ENCODE measurements at places on chromosomes 1 and 21. TPM values are rescaled to one million over a fixed set of nuclear protein-coding genes. Genes with fewer than 3 reads are reported as not detected.
A peak's percentile ranks its signal among the peaks of the same experiment; 100 is the strongest.

The PRDM16 gene
- 1.7 TPM for total RNA-seq

The ABCA4 gene
- 0.53 TPM for total RNA-seq

The C1orf53 gene
- not detected for total RNA-seq

The GNG5 gene
- total RNA-seq = 88.5 TPM

The OR2T4 gene
- total RNA-seq = not detected

The CATSPERE gene
- total RNA-seq = 0.83 TPM

The PDE9A gene
- 19.3 TPM for total RNA-seq

The RIMS3 gene
- 9.3 TPM for total RNA-seq

The SOX13 gene
- 1.9 TPM for total RNA-seq

The HTR6 gene
- 0.55 TPM for total RNA-seq

DNA sequence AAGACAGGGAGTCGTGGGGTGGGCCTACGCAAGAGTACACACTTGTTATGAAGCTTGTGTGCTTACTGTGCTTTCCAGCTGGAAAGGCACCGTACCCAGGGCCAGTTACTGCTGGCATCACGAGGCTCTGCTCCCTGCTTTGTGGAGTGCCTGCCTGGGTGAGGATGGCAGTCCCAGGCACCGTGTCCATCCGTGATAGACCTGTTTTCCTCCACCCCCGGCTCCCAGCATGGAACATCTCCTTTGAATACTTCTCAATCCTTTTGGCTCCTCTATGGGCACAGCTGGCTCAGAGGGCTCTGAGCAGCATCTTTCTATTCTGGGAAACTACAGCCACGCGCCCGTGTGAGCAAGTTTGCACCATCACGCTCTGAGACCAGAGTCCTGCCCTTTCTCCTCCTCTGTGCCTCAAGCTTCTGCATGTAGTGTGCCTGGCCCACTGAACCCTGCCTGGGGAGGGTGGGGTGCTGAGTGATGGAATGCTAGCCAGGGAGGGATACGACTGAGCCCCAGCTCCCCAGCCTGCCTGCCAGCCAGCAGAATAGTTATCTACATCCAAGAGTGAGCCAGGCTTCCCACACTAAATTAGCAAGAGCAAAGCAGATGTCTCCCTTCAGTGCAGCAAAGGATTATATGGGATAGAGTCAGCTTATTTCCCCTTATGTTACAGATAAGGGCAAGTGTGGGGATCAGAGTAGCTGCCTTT, 7.1 kb upstream of the TNR start:
- DNase-seq = no peak

GRCh38 chr1:164320790-164321731, 237.9 kb upstream of the PBX1 start:
- no peak for DNase-seq

GRCh38 chr1:157105988-157106812, 6.6 kb upstream of the ETV3L start:
- peak; percentile 64 for DNase-seq

DNA sequence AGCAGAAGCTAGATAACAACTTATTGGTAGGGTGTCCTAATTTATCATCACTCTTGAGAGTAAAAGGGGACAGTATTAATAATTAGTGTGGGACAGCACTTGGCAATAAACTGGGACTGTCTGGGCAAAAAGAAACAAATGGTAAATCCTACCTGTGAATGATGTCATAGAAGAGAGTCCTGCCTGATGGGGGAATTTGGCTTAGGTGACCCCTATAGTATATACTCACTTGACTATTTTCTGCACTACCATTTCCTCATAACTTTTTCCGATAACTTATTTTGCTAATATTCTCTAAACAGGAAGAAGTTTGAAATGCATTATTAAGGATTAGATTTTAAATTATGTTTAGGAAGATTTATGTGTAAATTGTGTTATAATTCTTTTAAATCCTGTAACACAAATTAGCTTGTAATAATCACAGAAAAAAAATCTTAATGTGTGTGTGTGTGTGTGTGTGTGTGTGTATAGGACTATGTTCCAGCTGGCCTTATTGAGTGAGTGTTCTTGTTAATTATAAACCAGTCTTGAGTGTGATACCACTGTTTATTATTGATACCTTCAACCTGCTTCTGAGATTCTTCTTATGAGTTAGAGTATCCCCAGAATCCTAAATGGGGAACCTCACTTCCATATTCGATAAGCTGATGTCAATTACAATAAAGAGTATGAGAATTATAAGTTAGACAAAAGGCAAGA, 144.2 kb upstream of the C1orf105 start:
- DNase-seq = no peak

GRCh38 chr1:237670302-237670701, 220.4 kb downstream of the ZP4 start:
- no peak for DNase-seq

DNA sequence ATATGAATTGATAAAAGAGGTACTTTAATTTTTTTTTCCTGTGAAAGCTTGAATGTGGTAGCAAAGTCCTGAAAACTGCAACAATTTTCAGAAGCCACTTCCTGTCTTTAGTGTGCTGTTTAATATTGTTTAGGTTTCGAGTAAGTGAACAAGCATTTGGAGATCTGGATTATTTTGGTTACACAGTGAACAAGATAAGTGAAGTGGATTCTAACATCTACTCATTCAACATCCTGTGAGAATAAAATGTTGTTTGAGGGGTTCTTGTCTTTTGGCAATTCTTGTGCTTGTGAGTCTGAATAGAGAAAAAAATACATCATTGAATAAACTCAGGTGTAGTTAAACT, 35.2 kb upstream of the PLA2G4A start:
- DNase-seq = no peak

GRCh38 chr1:198936371-198937083, 297.7 kb downstream of the PTPRC start:
- no peak for DNase-seq

DNA sequence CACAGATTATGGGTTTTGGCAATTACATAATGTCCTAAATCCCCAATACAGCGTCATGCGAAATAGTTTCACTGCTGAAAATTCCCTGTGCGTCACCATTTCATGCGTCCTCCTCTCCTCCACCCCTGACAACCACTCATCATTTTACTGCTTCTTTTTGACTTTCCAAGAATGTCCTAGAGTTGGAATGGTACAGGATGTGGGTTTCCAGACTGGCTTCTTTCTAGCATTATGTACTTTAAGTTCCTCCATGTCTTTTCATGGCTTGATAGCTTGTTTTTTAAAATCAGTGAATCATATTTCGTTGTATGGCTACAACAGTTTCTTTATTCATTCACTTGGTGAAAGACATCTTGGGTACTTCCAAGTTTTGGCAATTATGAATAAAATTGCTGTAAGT, 7.4 kb downstream of the NBPF3 start:
- DNase-seq = no peak

DNA sequence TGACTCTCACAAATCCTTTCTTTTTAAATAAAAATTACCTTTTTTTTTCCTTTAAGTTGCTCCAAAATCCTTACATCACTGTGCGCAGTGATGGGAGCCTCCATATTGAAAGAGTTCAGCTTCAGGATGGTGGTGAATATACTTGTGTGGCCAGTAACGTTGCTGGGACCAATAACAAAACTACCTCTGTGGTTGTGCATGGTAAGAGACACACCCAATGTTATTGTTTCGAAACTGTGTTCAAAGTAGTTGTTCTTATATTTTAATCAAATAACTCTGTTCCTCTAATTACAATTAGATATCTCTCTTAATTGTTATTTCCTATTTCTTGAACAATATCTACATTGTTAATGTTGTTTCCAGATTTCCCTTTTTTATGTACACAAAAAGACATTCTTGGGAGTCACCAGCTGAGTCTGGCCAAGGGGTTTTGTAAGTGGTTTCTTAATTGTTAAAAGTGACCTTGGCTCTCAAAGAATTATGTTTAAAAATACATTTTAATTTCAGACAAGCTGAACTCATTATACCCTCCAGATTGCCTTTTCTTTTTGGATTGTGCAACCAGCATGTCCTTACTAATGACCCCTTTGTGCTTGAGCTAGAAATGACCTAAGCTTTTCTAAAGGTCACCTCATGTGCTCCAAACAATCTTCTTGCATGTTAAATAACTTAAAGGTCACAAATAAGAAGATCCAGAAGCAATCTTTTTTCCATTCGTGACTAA, 250.1 kb downstream of the HMCN1 start:
- no peak for DNase-seq

GRCh38 chr1:199352351-199352750, 675.2 kb upstream of the NR5A2 start:
- DNase-seq = no peak

DNA sequence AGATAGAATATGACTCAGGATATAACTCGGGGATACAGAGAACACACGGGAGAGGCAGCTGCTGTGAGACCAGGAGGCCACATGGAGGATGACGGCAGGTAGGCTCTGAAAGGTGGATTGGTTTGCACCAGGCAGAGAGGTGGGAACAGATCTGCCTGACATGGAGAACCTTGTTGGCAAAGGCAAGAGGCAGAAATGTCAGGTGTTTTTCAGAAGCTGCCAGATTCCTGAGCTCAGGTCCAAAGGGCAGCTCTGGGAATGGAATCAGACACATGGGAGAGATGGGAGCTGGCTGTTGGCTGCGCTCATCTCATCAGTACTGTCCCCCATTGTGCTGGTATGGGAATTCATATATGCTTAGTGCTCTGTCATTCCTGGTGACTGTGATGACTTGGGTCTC, 19.2 kb downstream of the SYT6 start:
- DNase-seq = no peak

- DNase-seq = no peak
Observed at GRCh38 chr1:207648334-207649209, 3.6 kb downstream of the CR1L start.

DNA sequence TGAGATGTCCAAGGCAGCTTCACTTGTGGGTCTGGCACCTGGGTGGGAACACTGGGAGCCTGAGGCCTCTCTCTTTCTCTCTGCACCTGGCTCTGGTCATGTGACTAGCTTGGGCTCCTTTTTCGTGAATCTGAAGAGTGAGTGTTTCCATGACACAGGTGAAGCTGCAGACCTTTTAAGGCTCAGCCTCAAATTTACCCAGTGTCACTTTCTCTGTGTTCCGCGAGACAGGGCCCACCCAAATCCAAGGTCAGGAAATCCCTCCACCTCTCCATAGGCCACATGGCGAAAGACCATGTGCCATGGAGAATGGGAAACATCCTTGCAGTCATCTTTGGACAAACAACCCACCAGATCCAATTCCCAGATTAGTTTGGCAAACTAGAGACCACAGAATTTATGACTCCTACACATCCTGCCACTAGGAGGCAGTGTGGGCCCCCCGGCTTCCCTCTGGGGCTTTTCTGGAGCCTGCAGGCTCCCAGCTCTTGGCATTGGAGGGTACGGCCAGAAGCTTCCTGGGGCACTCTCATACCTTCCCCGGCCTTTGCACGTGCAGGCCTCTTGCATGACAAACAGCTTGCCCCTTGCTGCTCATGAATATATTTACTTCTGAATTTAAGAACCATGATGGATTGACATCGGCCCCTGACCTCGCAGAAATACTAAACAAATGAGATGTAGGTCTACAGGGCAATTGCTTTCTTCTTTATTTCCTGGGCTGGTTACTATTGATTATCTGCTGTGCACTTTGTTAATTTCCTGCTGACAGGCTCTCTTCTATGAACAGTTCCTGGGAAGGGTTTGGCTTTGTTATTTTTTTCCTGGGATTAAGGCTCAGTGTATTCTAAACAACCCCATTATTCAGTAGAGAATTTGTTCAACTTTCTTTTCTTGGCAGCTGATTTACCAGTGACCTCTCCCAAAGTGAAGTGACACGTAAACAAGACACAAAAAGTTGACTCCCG, 180.7 kb downstream of the KAZN start:
- DNase-seq = peak; percentile 23

GRCh38 chr1:29515170-29515955, 279.0 kb downstream of the PTPRU start:
- no peak for DNase-seq

DNA sequence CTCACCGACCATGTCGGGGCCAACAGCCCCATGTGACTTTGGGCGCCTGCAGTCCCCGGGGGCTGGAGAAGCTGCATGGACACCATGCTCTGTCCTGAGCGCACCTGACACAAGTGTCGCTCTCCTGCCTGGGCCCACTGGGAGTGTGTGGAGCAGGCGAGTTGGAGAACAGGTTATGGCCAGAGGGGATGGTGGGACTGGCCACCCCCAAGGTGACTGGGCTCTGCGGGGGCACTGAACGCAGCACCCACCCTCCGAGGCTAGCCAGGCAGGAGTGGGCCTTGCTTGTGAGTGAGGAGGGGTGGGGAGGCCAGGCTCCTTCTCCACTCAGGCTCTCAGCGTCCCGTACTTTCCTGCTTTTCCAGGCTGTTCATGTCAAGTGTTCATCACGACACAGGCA, 35.6 kb downstream of the SNAP47 start:
- no peak for DNase-seq

Data from activated T-cell treated with anti-CD3 and anti-CD28 coated beads, Interleukin-2, amount 50 U/mL, for 72 hours (primary cell).